ENCODE measurements at places on chromosomes 4 and X. TPM values are rescaled to one million over a fixed set of nuclear protein-coding genes. Genes with fewer than 3 reads are reported as not detected.

The ADH1C gene
- 0.44 TPM for total RNA-seq

The KLF8 gene
- total RNA-seq = 3.1 TPM

The MSX1 gene
- total RNA-seq = 18.1 TPM

The RBM46 gene
- total RNA-seq = not detected

The IDS gene
- 59.9 TPM for total RNA-seq

All from uterine smooth muscle cell (primary cell).